ENCODE measurements at places on chromosomes 16 and 17.

- no peak for DNase-seq
These were observed 2047.4 kb downstream of the TP53TG3F start for GRCh38 chr16:35506898-35507194.

DNA sequence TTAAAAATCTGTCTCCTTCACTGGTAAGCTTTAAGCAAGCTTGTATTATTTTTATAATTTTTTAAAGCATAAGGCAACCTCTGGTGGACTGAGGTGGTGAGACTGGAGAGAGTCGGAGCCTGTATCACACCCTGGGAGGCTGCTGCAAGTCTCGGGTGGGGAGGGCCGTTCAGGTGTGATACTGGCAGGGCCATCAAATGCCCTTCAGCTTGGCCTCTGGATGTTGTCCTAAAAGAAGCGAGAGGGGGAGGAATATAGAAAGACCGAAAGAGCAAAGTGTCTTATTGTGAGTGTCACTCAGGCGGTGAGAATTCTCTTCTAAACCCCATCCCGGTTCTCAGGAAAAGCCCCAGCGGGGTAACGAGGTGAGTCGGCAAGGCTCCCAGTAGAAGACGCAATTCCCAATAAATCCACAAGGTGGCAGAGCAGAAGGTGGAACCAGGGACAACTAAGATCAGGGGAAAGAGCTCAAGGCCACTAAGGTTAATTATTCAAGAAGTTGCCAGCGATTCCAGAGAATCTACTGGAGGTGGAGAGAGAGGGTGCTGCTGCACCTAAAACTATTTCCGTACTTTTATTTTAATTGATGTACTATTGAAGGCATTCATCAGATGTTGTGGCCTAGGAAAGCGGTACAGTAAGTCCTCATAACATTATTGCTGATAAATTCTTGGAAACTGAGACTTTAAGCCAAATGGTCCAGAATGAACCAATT is 14.1 kb downstream of the C17orf67 start:
- peak; percentile 34 for DNase-seq

- peak; percentile 40 for DNase-seq
These were observed 3.6 kb upstream of the ZNHIT3 start for GRCh38 chr17:36482611-36483504.

DNA sequence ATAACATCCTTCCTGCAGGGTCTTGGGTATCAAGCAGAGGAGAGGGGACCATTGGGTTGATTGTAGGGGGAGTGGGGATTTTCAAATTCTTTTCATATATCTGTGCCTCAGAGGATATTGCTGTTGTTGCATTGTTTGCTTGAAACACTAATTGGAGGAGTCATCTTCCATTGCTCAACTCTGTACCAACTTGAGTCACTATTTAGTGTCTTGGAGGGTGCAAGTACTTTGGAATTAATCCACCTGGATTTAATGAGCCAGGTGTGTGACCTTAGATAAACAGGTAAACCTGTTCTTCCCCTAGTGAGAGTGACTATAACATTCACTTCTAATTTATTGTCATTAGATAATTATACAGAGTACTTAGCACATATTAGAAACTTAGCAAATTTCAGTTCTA is 151.3 kb upstream of the CNTNAP4 start:
- no peak for DNase-seq

GRCh38 chr16:46691726-46692125 is 2.3 kb downstream of the ORC6 start:
- no peak for DNase-seq

DNA sequence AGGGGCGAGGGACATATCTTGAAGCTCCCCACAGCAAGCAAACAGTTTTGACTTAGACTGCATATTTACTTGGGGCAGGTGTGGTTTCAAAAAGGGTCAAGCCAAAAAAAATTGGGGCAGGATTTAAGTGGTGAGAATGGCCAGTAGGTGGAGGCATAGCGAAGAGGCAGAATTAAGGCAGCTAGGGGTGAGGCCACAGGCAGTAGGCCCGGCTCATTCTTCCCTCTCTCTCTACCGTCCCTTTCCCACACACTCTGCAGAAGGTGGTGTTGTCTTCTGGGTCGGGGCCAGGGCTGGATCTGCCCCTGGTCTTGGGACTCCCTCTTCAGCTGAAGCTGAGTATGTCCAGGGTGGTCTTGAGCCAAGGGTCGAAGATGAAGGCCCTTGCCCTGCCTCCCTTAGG is 2.6 kb downstream of the SHBG start:
- no peak for DNase-seq

GRCh38 chr16:10252155-10252554 is 69.9 kb upstream of the GRIN2A start:
- DNase-seq = no peak

GRCh38 chr17:49031965-49032928 is 35.1 kb downstream of the IGF2BP1 start:
- DNase-seq = peak; percentile 63

DNA sequence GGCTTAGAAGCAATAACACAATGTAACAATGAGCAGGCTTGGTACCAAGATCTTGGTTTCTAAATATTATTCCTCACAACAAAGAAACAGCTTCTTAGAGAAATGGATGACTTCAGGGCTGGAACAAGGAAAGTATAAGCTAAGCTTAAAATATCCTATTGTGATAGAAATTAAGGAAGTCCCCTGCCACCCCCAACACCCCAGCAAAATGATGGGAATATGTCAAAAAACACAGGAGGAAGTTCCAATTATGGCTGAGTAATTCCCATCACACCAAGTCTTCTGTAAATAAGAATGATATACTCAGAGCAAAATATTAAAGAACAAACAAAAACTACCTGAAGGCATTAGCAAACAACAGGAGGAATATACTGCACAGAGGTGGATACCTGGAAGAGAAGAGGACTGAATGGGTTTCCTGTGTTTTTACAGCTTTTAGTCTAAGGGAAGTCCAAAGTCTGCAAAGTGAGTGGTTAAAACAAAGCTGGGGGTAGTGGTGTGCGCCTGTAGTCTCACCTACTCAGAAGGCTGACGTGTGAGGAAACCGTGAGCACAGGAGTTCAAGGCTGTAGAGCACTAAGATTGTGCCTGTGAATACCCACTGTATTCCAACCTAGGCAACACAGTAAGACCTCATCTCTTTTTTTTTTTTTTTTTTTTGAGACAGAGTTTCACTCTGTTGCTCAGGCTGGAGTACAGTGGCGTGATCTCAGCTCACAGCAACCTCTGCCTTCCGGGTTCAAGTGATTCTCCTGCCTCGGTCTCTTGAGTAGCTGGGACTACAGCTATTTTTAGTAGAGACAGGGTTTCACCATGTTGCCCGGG is 17.1 kb upstream of the ATP6V0A1 start:
- no peak for DNase-seq

DNA sequence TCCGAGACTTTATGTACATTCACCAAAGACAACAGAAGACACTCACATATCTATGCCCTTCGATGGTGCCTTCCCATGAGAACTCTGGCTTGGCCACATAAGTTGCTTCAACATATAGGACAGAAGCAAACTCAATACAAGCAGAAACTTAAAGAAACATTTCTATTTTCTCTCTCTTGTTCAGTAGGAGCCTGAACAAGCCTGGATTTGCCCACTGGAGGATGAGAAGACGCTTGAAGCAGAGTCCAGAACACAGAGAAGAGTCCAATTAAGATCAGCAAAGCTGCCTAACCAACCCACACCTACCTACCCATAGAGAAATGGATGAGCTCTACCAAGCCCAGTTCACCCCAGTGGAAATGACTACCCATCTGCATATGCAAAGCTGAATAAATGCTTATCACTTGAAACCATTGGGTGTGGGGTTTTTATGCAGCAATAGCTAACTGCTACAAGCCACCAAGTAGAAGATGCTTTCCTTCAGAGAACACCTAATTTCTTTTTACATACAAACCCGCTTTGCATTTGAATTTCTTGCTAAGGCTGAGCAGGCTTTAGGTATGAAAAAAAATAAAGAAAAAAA is 337.9 kb upstream of the DYNLRB2 start:
- no peak for DNase-seq

DNA sequence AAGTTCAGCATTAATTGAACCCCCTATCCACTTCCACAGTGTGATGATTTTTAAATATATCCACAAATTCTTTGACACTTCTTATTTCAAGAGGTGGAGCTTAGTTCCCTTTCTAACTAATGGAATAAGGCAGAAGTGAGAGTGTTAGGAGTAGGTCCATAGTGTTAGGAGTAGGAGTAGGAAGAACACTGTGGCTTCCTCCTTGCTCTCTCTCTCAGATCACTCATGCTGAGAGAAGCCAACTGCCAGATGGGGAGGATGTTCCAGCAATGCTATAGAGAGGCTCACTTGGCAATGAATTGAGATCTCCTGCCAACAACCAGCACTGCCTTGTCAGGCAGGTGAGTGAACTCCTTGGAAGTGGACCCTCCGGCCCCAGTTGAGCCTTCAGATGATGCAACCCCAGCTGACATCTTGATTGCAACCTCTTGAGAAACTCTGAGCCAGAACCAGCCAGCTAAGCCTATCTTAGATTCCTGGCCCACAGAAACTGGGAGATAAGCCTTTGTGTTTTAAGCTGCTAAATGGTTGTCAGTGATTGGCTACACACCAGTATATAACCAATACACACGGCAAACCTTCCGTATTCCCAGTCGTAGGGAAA is 44.3 kb downstream of the SPECC1 start:
- no peak for DNase-seq

GRCh38 chr16:53673189-53673588 is 30.5 kb downstream of the RPGRIP1L start:
- DNase-seq = no peak

- DNase-seq = no peak
These were observed 15.1 kb downstream of the ANKFY1 start for GRCh38 chr17:4248504-4249277.

DNA sequence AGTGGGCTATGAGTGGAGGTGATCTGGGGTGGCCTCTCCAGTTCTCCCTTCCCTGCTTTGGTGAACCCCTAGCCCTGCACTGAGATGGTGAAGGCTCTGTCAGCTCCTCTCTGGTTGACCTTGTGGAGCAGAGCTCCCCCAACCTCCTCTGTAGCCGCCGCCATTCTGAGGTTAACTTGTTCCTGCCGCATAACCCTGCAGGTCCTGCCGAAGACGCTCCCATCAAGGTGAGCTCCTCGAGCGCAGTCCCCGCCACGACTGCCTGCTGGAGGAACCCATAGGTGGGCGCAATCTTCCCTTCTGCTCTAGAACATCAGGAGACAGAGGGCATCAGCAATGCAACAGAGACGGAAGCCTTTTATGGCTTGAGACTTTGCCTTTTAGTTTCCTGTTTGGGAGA is 15.2 kb upstream of the SLC47A2 start:
- DNase-seq = no peak

- DNase-seq = no peak
These were observed 4.8 kb upstream of the SEZ6 start for GRCh38 chr17:29010586-29010985.

GRCh38 chr17:50928646-50929045 is 62.5 kb upstream of the TOB1 start:
- DNase-seq = no peak

GRCh38 chr16:53216798-53217197 is 162.0 kb downstream of the CHD9 start:
- no peak for DNase-seq

GRCh38 chr16:8293413-8293812 is 296.9 kb downstream of the TMEM114 start:
- DNase-seq = no peak

- DNase-seq = no peak
These were observed 42.9 kb downstream of the GTF3C1 start for GRCh38 chr16:27506771-27507170.

DNA sequence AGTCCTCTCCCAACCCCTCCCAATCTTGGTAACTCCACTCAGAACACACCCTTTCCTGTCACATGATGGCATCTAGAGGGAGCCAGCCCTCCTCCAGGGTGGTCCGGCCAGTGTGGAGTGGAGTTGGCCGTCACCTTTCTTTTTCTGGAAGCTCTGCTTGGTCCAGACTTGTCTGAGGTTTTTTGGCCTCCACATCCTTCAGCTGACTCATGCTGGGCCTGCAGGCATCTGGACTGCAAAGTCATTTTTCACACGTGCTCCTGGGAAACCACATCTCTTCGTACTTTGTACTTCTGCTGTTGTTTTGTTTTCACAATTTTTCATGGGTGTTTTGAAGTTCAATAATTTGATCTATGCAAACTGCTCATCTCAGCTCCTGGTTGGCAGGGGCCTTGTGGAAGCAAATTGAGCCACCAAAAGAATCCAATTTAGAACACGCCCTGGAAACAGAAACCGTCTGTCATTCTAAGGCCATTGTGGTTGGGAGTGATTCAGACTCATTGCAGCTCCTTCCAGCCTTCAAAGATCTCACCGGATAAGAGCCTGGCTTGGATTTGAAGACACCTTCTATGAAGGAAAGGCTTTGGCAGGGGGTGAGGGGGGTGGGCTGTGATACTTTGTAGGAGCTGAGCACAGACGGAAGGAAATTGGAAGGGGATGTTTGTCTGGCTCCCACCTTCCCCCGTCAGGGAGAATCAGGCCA is 42.4 kb upstream of the NF1 start:
- peak; percentile 87 for DNase-seq

GRCh38 chr17:66992911-66993442 is 28.5 kb downstream of the CACNG4 start:
- DNase-seq = no peak

DNA sequence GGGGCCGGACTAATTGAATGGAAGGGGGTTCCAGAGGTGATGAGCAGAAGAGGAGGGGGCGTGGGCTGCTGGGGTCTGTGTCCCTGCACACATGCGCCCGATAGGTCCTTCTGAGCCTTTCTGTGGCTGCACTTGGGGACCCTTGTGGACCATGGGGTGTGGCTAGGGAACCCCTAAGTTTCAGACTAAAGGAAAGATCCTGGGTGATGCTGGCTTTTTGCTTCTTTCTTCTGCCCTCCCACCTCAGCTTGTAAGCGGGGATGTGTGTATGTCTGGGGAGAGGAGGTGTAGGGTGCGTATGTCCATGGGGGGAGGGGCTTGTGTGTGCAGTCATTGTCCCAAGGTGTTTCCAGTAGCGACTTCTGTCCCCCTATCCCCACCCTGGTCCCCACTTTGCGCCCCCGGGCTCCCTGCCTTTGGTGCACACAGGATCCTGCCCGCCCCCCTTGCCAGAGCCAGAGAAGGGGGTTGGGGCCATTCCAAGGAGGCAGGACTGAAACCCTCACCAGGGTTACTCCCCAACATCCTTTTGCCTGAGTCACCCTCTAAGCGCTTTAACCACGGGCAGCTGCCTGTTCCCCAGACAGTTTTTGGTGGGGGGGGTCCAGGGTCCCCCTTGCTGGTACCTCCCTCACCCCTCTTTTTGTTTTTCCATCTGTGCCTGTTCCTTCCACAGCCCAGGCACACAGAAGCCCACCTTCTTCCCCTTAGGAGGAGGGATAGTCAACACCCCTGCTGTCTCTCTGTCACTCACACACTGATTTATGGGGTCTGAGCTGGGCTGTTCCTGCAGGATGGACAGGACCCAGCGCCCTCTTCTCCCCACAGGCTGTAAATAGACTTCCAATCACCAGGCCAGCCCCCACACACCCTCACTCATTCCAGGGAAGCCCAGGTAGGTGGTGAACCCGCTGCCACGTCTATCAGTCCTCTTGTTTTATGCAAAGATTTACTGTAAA is 83.2 kb downstream of the ARHGAP23 start:
- DNase-seq = peak; percentile 57

DNA sequence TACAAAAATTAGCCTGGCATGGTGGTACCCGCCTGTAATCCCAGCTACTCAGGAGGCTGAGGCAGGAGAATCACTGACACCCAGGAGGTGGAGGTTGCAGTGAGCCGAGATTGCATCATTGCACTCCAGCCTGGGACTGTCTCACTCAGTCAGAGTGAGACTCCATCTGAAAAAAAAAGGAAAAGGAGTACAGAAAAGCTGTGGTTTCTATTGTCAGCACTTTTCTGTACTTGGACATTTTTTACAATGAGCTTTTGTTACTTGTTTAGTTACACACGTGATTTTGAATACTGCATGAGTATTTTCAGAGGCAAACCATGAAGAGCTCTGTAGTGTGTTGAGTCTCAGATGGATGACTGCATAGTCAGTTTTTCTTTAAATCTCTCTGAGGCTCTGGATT is 26.3 kb downstream of the ZC3H18 start:
- no peak for DNase-seq

- DNase-seq = no peak
These were observed 5.7 kb downstream of the GOSR2 start for GRCh38 chr17:46928467-46929261.

Measured in fibroblast of skin of left quadriceps (primary cell).